Activated CD4-positive, alpha-beta T cell treated with anti-CD3 and anti-CD28 coated beads for 36 hours (primary cell): ENCODE measurements at places on chromosomes 12 and 14.

GRCh38 chr12:49054096-49054495 is 6.5 kb downstream of the KMT2D start:
- DNase-seq, result no peak

DNA sequence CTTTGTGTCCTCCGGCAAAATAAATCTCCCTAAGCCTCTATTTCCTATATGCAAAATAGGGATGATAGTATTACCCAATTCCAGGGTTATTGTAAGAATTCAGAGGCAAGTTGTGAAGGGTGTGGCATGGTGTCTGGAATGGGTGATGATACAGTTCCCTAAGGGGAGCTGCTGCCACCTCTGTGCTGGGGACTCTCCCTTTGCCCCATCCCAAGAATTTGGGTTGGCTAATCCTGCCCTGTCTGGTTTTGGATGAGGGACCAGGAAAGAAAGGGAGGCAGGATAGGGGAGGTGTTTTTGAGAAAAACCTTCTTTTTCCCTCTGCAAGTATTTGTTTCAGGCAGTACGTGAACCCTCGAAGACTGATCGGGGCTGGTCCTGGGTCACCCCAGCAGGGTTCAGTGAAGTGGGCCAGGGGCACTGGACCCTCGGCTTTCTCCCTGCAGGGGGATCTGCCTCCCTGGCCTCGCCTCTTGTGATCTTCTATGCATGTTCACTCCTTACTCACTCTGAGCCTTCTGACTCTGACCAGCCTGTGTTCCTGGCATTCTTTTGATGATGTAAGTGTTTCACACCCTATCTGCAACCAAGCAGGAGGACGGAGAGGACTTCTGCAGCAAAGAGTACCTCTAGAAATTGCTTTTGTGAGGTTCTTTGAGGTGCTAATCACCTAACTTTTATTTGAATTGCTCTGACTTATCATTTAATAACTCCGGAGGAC is 60.8 kb downstream of the RASSF3 start:
- DNase-seq, result peak; percentile 62

- DNase-seq, result no peak
These were observed 79.9 kb downstream of the TAOK3 start for GRCh38 chr12:118292836-118293235.

DNA sequence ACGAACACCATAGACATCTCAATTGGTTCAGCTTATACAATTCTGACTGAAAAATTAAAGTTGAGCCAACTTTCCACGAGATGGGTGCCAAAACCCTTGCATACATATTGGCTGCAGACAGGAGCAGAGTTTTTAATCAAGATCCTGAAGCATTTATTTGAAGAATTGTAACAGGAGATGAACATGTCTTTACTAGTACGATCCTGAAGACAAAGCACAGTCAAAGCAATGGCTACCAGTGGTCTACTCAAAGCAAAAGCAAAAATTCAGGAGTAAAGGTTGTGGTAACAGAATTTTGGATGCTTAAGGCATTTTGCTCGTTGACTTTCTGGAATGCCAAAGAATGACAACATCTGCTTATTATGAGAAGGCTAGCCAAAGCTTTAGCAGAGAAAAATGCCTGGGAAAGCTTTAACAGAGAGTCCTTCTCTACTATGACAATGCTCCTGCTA is 20.7 kb downstream of the ZDHHC17 start:
- DNase-seq, result no peak
